ENCODE measurements at places on chromosomes 4 and X.
A peak's percentile ranks its signal among the peaks of the same experiment; 100 is the strongest.

DNA sequence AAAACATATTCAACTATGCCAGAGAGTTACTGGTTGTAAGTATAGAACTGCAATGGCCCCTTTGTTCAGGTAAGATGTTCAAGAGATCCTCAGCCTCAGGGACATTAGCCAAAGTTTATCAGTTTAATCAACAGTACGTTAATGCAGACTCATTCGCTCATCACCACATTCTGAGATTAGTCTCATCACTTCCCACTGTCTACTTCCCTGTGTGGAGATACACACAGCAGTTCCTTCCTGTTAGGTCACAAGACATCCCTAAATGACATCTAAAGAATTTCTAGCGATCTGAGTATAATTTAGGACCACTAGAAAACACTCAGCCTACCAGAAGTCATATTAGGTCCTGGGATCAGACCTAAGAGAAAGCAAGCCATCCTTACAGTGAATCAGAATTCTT, 10.4 kb downstream of the SLC10A7 start:
- no peak for DNase-seq

GRCh38 chr4:128516301-128516969, 228.8 kb upstream of the PGRMC2 start:
- peak; percentile 62 for DNase-seq

DNA sequence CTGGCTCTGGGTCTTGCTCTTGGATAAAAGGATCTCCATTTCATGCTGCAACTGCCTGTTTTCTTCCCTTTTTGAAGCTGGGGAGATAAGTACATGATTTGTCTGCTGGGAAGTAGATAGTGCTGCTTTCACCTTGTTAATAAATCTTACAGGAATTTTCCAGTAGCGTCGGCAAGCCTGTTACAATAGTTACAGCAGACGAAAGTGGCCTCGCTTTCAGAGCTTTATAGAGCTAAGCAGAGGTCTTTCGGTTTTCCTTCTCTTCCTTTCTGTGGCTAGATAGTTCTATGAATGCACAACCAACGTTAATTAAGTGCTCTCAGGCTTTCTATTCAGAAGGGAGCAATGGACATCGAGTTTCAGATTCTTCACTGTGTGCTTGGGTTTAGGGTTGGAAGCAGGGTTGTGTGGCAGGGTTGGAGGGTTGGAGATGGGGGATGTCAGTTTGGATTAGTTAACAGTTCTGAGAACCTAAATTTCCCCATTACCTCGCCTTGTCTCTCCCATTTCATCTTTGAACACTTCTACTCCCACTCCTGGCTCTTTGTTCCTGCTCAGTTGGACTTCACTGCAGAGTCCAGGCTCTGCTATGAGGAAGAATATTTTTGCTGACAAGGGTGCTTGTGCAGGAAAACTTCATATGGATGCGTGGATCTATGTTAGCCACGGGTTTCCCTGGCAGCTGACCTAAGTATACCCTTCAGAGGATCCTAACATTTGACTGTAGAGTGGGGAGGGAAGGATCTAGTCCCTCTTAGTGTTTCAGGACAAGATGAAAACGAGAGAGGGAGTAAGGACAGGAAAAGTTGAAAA, 237.9 kb downstream of the ARHGAP10 start:
- no peak for DNase-seq

DNA sequence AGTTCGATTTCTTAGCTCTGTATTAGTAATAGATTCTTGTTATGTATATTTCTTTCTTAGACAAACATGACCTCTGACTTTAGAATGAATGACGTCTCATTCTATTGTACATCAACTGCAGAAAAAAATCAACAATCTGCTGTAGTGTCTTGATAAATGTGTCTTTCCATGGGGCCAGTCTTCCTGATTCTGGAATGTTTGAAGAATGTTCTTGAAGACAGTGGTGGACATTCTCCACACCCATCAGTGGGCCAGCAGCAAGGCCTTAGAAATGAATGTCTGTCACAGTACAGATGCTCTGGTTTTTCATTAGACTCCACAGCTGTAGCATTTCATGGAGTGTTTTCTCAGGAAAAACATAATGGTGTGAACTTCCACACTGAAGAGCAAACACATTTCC, 63.2 kb upstream of the FAM47B start:
- no peak for DNase-seq

DNA sequence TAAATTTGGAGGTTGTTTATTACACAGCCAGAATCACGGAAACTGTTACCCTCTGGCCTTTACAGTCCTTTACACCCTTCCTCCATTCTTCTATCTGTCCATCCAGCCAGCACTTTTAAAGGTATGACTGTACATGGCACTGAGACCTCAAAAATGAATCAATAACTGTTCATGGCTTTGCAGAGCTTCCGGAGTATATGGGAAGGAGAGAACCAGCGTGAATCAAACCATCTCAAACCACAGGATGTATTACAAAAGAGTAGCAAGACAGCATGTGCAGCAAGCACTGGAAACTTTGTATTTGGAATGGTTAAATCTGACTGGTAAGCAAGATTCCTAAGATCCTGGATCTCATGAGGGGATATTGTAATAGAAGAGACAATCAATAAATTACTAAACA, 228.5 kb upstream of the CASK start:
- no peak for DNase-seq
